Activated effector memory CD4-positive, alpha-beta T cell treated with anti-CD3 and anti-CD28 coated beads, Interleukin-2, amount 50 U/mL, for 16 hours (primary cell): ENCODE measurements at places on chromosomes 11 and 22.

GRCh38 chr11:46898396-46899095, 19.8 kb downstream of the LRP4 start:
- DNase-seq = no peak

DNA sequence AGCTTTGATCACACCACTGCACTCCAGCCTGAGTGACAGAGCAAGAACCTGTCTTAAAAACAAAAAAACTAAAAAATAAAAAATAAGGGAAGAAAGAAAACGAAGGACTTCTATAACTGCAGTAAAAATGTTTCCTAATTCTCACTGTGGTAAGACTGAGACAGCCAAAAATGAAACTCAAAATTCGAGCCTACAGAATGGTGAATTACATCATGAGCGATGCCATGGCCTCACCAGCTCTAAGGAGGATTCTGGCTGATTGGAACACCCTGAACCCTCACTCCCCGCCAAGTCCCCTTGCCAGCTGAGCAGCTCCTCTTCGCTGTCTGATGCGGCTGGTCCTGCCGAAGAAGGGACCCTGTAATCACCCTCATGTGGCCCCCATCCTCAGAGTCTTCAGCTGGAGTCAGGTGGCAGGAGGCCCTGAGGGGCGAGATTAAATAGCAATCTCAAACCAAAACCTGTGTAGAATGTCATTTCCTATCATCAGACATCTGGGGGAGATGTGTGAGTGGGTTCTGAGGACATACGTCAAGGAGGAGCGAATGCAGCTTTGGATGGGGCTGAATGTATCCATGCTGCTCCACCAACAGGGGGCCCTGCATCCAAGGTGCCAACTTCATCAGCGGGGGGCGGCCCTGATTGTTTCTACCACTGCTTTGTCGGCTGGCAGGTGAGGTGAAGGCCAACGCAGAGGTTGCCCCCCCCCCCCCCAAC, 29.2 kb downstream of the PDGFB start:
- peak; percentile 67 for DNase-seq

DNA sequence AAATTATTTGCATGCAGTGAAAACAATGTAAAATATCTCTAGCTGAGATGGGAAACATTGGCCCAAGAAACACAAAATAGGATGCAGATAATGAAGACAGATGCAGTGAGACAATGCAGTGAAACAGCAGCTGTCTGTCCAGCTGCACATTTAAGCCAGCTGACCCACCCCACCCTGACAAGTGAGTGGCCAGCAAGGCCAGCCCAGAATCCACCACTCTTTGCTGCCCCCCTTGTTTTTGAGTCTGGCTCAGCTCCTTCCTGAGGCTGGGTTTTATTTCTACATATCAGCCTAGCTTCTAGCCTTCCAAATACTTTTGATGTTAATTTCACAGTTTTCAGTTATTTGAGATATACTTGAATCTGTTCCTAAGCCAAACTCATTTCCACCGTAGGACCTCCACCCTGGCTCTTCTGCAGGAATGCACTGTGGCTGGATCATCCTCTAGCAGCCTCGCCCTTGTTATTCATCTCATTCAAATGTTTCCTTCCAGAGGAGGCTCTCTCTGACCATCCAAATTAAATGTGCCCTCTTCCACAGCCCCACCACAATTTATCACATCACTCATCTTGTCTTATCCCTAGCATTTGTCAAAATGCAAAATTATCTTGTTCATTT, 154.1 kb upstream of the POU2AF2 start:
- DNase-seq = no peak

GRCh38 chr22:46045459-46046298, 68.7 kb upstream of the WNT7B start:
- peak; percentile 62 for DNase-seq

GRCh38 chr22:47795477-47796127, 1033.2 kb downstream of the TBC1D22A start:
- no peak for DNase-seq

- no peak for DNase-seq
Observed at GRCh38 chr22:17984114-17984513, 40.2 kb downstream of the MICAL3 start.

- no peak for DNase-seq
Observed at GRCh38 chr11:133531971-133532651, at the start of gene OPCML. TSS of gene OPCML (minus strand) at chr11:133532501.

GRCh38 chr11:77411137-77411707, 62.7 kb downstream of the PAK1 start:
- peak; percentile 66 for DNase-seq

GRCh38 chr11:120925944-120926343, 98.0 kb upstream of the TBCEL start:
- DNase-seq = no peak
